Progenitor cell of endocrine pancreas (in vitro differentiated cells): ENCODE measurements at places on chromosomes 4 and X. TPM values are rescaled to one million over a fixed set of nuclear protein-coding genes. Genes with fewer than 3 reads are reported as not detected.

ATOH1 gene
- total RNA-seq = 0.36 TPM in 1 of 2 replicates, not detected in the other

REELD1 gene
- not detected in 2 replicates for total RNA-seq

GRCh38 chr4:85448906-85449890 is 25.8 kb upstream of the ARHGAP24 start:
- no peak for DNase-seq

DNA sequence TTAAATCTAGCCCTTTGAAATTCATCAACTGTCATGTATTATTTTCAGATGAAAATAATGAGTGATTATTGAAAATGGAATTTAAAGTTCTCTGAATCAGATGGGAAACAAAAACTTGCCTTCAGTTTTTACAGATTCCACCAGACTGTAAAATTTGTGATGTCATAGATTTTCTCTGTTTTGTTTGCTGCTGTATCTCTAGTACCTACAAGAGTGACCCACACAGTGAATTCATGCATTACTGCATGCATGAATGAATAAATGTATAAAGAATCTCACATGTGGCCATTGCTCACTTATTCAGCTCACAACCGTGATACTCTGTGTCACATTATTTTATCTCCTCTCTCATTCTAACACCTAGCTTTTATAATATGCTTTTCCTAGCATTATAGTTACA is 532.2 kb upstream of the AGA start:
- no peak for DNase-seq

DNA sequence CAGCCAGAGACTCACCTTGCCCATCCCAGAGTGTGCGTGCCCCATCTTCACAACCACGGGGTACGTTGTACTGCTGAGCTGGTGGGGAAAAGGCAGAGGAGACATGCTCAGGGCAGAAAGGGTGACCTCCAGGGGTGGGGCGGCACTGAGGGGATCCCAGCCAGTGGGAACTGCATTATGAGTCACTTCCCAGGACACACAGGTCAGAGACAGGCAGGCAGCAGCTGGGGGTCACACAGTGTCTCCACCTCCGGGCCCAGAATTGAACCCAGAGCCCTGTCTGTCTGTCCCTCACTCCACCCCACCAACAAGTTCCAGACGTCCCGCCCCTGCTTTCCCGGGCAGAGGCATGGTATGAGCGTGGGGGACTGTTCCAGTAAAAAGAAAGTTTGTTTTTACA is 4.8 kb upstream of the TIMP1 start:
- no peak for DNase-seq
